Activated T-cell treated with anti-CD3 and anti-CD28 coated beads, Interleukin-2, amount 50 U/mL, for 24 hours (primary cell): ENCODE measurements at places on chromosomes 4 and X.

DNA sequence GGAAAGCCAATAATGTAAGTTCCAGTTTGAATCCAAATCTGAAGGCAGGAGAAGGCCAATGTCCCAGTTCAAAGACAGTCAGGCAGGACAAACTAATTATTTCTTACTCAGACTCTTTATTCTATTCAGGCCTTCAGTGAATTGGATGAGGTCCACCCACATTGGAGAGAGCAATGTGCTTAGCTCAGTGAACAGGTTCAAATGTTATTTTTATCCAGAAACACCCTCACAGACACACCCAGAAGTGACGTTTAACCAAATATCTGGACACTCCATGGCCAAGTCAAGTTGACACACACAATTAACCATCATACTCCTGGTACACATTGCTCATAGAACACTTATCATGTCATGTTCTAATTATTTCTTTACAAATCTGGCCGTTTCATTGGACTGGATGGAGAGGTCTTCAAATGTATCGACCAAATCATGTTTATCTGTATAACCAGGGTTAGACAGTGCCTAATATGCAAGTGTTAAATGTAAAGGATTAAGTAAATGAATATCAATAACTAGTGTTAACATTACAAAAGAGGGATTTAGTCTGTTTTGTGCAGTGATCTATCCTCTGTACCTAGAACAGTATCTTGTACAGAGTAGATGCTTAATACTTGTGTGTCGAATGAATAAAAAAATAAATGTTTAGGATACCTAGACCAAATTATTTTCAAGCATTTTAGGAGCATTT is 27.1 kb upstream of the XK start:
- no peak for DNase-seq

- DNase-seq = no peak
Measured at GRCh38 chrX:44261286-44261685, 82.2 kb downstream of the EFHC2 start.

GRCh38 chr4:68476191-68476590 is 28.9 kb downstream of the TMPRSS11E start:
- DNase-seq = no peak

DNA sequence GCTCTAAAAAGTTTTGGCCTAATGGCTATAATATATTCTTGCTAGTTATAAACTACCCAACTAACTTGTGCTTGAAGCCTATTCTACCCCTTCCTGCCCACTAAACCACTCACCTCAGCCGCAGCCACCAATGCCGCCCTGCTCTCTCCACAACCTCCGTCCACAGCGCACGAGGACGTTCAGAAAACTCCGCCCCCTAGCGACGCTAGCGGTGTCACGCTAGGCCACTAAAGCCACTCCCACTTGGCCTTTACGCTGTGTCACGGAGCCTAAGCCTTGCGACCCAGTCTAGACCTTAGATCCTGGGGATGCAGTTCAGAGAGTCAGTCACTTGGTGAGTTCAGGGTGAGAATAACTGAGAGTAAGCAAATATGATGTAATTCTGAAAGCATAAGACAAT is at the start of gene TEX11:
Gene TEX11, minus strand, starts transcription at position 171 of the 400 bp plus-strand sequence. CDS start 922 bp downstream, outside the sequence.
- no peak for DNase-seq

DNA sequence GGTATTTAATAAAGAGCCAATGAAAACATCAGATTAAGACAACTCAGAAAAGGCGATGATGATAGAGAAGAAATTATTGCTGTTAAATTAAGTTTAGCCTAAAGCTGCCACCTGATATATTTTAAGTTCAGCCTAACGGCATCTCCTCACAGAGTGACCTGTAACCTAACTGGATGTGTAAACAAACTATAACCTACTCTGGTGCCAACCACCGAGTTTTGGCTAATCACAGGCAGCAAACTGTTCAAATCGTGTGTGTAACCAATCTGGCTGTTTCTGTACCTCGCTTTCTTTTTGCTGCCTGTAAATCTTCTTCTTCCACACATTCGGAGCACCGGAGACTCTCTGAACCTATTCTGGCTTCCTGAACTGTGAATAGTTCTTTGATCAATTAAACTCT is 37.8 kb upstream of the MED14 start:
- no peak for DNase-seq

GRCh38 chr4:54063229-54063628 is 1.2 kb downstream of the CHIC2 start:
- DNase-seq = no peak
